ENCODE measurements at places on chromosomes 6 and 20. TPM values are rescaled to one million over a fixed set of nuclear protein-coding genes. Genes with fewer than 3 reads are reported as not detected.

DNA sequence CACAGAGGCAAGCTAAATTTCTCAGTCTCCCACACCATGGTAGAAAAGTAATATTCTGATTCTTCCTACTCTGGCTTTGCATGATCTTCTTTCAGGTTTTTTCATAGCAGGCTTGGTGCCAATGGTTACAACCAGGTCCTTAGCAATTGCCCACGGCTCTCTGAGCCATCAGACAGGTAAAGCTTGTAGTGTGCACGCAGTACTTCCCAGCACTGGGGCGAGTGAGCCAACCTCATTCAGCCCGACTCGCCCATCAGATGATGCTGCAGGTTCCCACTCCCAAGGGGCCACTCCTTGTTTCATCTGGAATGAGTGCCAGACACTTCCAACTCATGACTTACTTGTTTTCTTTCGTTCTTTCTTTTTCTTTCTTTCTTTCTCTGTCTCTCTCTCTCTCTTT lies 78.3 kb downstream of the PERP start:
- DNase-seq, result no peak

GRCh38 chr20:23857962-23858595 lies 21.5 kb downstream of the CST5 start:
- no peak for DNase-seq

GRCh38 chr6:109093732-109094415 lies 772 bp downstream of the SESN1 start:
- peak; percentile 29 for DNase-seq

DNA sequence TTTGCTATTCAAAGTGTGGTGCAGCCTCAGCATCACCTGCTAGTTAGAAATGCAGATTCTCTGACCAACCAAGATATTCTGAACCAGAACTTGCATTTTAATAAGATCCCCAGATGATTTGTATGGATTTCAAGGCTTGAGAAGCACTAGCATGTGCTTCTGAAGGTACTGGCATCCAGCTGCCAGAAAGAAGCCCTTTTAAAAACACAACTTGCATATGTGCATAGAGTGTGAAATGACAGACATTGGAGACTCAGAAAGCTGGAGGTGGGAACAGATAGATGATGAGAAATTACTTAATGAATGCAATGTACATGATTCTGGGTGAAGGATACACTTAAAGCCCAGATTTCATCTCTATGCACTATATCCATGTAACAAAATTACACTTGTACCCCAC lies 409.3 kb upstream of the SPTLC3 start:
- no peak for DNase-seq

DNA sequence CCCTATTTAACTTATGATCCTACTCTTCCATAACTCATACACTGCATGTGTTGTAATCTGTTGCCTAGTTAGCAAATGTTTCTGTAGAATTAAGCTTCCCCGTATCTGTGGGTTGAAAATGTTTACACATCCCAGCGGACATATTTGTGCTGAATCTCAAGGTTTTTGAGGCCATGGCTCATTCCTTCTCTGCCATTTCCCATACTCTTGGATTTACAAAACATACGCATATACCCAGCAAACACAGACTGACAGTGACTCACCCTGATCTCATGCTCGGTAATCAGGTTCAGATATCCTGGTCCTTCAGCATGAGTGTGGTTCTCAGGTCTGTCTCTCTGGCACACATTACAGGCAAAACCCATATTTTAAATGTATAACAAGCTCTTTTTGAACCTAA lies 58.7 kb downstream of the AGPAT4 start:
- peak; percentile 100 for DNase-seq

DNA sequence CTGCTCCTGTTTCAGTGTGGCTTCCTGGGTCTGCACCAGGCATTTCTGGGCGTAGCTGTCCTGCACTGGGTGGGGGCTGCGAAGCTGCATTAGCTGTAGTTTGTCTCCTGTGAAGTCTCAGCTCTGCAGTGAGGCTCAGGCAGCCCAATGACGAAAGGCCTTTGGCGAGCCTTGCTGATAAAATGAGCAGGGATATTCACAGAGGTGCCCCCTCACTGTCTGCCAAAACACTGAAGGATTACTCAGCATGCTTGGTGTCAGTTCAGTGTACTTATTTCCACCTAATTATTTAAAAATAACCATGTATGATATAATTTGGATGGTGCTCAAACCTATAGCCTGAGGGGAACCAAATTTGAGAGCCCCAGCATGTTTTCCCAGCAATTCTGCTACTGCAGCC lies 73.5 kb downstream of the ECT2L start:
- no peak for DNase-seq

DNA sequence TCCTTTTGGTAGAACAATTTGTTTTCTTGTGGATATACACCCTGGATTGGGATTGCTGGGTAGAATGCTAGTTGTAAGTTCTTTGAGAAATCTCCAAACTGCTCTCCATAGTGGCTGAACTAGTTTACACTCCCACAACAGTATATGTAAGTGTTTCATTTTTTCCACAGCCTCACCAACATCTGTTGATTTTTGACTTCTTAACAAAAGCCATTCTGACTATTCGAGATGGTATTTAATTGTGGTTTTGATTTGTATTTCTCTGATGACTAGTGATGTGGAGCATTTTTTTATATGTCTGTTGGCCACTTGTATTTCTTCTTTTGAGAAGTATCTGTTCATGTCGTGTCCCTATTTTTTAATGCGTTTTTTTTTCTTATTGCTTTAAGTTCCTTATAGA lies 444.1 kb downstream of the CBLN4 start:
- DNase-seq, result no peak

GRCh38 chr6:161866570-161866969 lies 592.7 kb upstream of the AGPAT4 start:
- DNase-seq, result no peak

GRCh38 chr6:3359101-3359752 lies 97.6 kb downstream of the SLC22A23 start:
- DNase-seq, result no peak

DNA sequence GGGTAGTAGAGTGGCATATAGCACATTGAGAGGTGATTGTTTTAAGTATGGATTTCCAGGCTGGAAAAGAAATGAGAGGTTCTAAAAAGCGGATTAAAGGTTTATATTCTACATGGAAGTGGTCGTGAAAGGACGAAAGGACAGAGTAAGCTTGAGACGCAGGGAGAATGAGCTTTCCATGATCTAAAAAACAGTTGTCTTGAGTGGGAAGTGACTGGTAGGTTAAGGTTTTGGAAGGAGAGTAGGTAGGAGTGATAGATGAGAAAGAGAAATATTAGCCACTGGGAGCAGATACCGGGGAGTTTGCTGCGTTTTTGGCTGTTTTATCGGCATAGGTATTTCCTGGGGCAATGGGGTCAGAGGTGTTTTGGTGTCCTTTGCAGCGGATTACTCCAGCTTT lies 750.6 kb upstream of the ADGRB3 start:
- no peak for DNase-seq

- no peak for DNase-seq
Observed at GRCh38 chr6:123967905-123968304, 164.2 kb downstream of the NKAIN2 start.

DNA sequence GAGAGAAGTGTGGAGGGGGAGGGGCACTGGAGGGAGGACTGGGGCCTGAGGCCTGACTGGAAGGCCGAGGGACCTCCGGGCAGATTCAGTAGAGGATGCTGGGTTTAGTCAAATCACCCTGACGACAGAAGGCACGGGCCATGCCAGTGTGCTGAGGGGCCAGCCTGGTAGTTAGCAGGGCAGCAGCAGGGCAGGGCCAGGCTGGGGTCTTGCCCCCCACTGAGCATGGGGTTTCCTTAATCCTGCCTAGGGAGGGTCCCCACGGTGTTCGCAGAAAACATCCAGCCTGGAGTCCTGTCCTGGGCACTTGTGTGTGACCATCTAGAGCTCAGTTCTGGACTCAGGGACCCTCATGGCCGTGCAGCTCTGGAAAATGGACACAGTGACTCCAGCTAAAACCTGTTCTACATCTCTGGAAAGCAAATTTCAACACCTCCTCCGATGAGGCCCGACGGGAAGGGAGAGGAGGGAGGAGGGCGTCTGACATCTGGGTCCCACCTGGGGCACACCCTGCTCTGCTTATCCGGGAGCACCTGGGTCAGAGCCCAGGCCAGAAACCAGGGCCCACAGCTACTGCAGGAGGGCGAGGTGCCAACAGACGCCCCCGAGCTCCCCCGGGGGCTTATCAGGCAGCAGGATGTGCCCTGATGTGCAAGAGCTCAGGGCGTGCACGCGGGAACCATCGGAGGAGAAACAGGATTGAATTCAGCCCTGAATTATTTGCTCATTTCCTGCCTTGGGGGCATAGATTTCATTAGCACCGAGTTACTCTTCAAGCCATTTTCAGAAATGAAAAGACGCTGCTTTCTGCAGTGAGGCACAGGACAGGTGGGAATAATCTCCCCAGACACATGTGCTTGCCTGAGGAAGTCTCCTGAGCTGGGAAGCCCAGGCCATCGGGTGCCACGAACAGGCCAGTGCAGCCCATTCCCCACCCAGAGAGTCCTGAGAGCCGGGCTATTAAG lies 78.0 kb upstream of the MPC1 start:
- DNase-seq, result no peak

GRCh38 chr6:37488476-37488875 lies 11.2 kb downstream of the CCDC167 start:
- DNase-seq, result no peak

Gene TBXT
- not detected for total RNA-seq

Gene VSX1
- not detected for total RNA-seq

Gene C6orf141
- 0.43 TPM for total RNA-seq

Gene SCRT2
- total RNA-seq, result not detected

Gene NKAIN4
- not detected for total RNA-seq

Gene GPR6
- total RNA-seq, result not detected

Gene FOXQ1
- 0.43 TPM for total RNA-seq

Gene FAM162B
- total RNA-seq, result 3.9 TPM

Gene WFDC12
- total RNA-seq, result not detected
